ENCODE measurements at places on chromosomes 5 and 9.

DNA sequence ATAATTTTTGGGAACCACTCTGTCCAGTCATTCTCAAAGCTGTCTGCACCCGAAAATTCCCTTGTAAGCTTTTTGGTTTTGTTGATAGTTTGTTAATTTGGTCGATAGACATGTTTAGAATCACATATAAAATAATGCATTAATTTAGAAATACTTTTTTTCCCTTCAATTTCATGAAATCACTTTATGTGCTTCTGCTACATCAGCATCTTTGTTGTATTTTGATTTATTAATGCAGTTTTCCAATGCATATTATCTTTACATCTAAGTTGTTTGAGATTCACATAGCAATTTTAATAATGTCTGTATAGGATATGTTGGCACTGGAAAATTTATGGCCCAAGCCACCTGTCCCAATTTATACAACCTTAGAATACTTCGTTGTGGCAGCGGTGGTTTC lies 60.6 kb upstream of the SV2C start:
- DNase-seq: no peak

- no peak for DNase-seq
Measured at GRCh38 chr5:180811623-180812124, 9.1 kb upstream of the MGAT1 start.

- no peak for DNase-seq
Measured at GRCh38 chr9:21831841-21832509, 29.5 kb downstream of the MTAP start.

- DNase-seq: no peak
Measured at GRCh38 chr9:125190361-125190801, 778 bp upstream of the PPP6C start.

GRCh38 chr9:17402309-17402708 lies 176.6 kb upstream of the SH3GL2 start:
- DNase-seq: peak; percentile 52

GRCh38 chr5:155978850-155979249 lies 348.1 kb upstream of the SGCD start:
- DNase-seq: no peak

DNA sequence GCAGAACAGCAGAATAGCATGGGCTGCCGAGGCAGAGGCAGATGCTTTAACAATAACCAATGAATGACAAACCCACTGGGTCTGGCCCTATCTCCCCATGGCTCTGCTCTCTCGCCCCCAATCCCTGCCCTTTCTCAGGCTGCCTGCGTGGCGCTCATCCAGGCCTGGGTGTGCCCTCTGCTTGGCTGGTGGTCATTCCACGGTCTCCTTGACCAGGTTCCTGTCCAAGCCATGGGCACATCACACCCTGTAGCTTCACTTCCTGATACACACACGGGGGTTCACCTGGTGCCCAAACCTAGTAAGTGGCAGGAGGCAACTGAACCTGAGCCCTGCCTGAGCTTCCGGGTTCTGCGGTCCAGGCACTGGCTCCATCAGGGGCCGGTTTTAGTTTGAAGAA lies 87.6 kb downstream of the DAP start:
- no peak for DNase-seq

GRCh38 chr5:138529812-138530211 lies 13.2 kb downstream of the ETF1 start:
- DNase-seq: no peak

DNA sequence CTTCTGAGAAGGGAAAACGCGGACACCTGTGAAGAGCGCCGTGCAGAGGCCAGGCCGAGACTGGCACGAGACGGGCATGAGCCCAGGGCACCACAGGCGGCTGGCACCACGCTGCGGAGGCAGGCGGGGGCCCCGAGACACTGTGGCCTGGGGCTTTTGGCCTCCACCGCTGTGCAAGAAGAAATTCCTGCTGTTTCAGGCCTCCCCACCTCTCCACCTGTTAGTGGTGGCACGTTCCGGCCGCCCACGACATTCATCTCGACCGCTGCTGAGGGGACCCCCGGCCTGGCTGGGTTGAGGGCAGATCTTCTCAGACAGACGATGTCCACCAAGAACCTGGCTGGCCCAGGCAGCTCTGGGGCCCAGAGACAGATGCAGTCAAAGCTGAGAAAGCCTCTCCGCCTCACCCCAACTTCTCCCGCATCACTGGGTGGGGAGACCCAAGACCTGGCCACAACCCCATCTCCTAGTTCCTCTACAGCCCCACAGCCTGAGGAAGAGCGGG lies 11.5 kb downstream of the NACC2 start:
- DNase-seq: no peak

- no peak for DNase-seq
Measured at GRCh38 chr9:37290366-37290939, 132.0 kb upstream of the GRHPR start.

DNA sequence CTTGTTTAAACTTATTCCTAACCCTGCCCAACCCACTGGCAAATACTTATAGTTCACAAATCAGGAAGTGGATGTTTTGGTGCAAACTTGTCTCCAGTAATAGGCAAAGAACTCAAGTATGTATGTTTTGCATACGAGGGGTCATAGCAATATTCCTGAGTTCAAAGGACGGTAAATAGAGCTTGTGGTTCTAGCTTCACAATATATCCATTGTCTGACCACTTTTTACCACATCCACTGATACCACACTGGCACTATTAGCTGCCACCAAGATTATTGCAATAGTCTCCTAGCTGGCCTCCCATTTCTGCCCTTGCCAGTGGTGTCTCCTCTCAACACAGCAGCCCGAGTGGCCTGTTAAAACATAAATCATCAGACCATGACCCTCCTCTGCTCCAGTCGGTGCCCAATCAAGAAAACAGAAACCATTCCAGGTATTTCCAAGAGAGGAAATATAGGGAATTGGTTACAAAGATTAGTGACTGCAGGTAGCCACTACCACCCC lies 17.0 kb downstream of the GRXCR2 start:
- DNase-seq: no peak

- no peak for DNase-seq
Measured at GRCh38 chr9:126327714-126328185, 1.1 kb downstream of the MVB12B start.

DNA sequence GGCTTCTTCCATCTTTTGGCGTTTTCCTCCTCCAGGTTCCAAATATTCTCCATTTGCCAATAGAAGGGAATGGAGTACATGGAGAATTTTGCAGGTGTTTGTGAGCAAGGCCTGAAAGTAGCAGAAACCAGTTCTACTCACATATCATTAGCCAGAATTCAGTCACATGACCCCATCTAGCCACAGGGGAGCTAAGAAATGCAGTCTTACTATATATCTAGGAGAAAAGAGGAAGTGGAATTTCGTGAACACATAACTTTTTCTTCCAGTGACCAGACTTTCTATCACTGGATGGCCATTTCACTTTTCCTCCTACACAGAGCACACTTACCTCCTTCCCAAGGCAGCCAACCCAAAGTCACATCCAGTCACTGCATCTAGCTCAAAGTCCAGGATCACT lies 55.1 kb downstream of the LOX start:
- DNase-seq: no peak

DNA sequence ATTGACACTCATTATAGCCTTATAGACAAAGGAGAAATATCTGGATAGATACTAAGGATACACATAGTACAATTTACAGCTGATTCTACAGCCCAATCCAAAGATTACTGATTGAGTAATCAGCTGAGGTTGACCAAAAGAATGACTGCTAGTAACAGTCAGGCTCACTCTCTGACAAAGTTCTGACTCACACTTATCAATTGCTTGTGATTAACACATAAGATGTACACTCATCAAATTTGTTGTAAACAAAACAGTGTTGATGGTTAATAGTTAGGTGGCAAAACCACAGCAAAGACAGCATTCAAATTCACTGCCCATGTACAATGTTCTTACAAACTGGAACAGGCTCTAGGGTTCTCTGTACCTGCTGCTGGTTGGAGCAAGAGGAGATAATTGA lies 422.7 kb downstream of the TLE1 start:
- no peak for DNase-seq

GRCh38 chr5:62331921-62332320 lies 25.9 kb downstream of the KIF2A start:
- DNase-seq: no peak

GRCh38 chr5:142425286-142426065 lies 100.7 kb upstream of the SPRY4 start:
- DNase-seq: no peak

GRCh38 chr9:6034954-6035353 lies 19.5 kb upstream of the RANBP6 start:
- no peak for DNase-seq

- DNase-seq: no peak
Measured at GRCh38 chr5:176373100-176373818, 8.0 kb downstream of the ARL10 start.

DNA sequence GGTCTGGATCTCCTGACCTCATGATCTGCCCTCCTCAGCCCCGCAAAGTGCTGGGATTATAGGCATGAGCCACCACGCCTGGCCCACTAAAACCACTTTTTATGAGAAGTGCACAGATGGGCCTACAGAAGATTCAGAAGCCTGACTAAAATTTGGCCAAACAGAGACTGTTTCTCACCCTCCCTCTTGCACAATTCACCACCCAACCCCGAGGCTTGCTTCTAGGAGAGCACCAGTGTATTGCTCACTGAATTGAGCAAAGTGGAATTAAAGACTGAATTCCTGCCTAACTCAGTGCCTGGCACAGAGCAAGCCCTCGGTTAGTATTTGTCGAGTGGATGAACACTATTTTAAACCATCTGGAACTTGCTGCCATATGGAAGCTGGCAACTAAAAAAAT lies 3.4 kb upstream of the DCTN4 start:
- DNase-seq: no peak

- no peak for DNase-seq
Measured at GRCh38 chr9:124913378-124913777, 27.5 kb downstream of the GOLGA1 start.

DNA sequence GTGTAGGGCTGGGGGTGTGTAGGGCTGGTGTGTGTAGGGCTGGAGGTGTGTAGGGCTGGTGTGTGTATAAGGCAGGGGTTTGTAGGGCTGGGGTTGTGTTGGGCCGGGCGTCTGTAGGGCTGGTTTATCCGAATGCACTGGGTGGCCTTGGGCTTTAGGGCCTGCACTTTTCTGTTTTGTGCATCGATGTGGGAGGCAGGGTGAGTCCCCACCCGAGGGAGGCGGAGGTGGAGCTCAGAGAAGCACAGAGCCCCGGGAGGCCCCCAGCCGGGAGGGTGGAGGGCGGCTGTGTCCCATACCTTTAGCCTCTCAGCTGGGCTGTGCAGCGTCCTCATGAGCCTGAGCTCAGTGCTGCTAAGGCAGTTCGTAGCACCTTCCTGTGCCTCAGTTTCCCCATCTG lies 13.5 kb downstream of the COL5A1 start:
- no peak for DNase-seq

- DNase-seq: peak; percentile 97
Measured at GRCh38 chr5:88666761-88667495, 216.1 kb downstream of the MEF2C start.

DNA sequence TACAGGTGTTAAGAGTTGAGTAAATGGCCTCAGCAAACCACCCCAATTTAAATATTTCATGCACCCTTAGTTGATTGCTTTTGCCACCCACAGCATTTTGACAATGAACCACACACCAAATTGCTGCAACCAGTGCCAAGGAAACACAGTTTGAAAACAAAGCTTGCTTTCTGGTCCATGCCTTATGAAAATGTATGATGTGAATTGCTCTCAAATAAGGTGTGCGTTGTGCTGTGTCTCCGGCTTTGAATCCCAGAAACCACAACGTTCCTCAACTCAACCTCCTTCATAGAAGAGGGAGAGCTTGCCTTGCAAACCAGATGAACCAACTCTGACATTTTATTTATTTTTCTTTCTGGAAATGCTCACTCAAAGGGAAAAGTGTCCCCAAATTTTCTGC lies 762.7 kb downstream of the TLE1 start:
- DNase-seq: no peak

DNA sequence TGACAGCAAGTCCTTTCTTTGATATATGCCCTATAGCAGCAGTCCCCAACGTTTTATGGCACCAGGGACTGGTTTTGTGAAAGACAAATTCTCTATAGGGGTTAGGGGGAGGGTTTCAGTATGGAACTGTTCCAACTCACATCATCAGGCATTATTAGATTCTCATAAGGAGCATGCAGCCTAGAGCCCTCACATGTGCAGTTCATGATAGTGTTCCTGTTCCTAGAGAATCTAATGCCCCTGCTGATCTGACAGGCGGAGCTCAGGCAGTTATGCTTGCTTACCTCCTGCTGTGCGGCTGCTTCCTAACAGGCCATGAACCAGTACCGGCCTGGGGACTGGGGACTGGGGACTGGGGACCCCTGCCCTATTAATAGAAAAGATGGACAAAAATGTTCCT lies 2.7 kb upstream of the RAPGEF6 start:
- no peak for DNase-seq

- no peak for DNase-seq
Measured at GRCh38 chr5:138339464-138339863, 1.4 kb downstream of the FAM53C start.

DNA sequence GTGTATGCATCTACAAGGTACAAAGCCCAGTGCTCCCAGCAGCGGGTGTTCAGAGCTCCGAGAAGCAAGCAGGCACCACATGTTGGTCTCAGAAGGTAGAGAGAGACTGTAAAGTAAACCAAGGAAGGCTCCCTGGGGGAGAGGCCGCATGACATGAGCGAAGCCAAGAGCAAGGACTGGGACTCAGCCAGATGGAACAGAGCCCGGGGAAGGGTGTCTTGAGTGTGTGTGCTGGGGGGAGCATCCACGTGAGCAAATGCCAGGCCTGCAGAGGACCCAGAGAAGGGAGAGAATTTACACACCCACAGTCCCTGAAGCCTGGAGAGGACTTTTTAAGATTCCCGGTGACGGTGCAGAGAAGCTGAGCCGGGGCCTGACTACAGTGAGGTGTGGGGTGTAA lies 15.2 kb upstream of the KCNIP1 start:
- DNase-seq: no peak

- DNase-seq: no peak
Measured at GRCh38 chr5:135317286-135317685, 81.7 kb downstream of the MACROH2A1 start.

- no peak for DNase-seq
Measured at GRCh38 chr5:30121043-30121442, 1072.4 kb upstream of the CDH6 start.

DNA sequence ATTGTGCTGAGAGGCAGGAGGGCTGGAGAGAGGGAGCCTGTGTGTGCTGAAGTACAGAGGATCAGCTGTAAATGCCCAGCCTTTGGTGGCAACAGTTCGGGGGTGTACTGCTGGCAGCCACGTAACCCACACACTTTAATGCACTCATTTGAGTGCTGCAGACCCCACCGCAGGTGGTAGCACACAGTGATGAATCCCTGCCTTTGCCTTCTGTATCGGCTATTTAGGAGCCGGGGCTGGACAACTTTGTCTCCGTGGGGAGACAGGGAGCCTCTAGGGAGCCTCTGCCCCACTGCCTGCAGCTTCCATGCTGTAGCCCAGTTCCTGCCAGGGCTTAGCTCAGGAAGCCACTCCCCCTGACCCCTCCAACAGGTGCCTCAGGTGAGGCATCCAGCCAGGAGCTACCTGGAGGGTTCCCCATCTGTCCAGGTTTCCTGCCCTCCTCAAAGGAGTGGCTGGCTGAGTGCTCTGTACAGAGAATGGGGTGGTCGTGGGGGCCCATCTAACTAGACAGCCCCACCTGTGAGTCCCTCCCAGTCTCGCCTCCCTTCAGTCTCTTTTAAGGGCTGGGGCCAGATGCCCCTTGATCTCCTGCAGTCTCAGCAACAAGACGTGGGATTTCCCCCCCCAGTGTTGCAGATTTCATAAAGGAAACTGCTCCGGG lies 44.5 kb downstream of the SECISBP2 start:
- DNase-seq: no peak

- no peak for DNase-seq
Measured at GRCh38 chr5:87121304-87122150, 146.2 kb upstream of the RASA1 start.

GRCh38 chr5:172823840-172824362 lies 10.2 kb upstream of the ERGIC1 start:
- no peak for DNase-seq

Measured in HAP-1 (cell line).